ENCODE measurements at places on chromosomes 3 and 15.

DNA sequence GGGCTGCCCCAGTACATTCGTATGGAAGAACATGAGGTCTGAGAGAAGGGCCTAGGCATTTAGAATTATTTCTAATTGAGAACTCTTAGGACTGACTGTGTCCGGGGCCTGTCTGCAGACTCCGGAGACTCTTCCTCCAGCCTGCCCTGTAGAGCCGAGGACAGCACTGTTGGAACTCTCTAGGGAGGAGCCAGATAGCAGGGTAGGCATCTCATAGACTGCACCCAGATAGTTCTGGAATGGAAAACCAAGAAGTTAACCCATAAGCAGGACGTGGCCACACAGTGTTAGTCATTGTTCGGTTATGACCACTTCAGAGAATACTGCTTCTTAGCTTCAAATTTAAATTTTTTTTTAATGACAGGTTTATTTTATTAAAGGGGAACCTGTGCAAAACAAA lies 59.5 kb downstream of the SNRK start:
- no peak for DNase-seq

- no peak for DNase-seq
Observed at GRCh38 chr3:41030220-41030619, 169.1 kb upstream of the CTNNB1 start.

DNA sequence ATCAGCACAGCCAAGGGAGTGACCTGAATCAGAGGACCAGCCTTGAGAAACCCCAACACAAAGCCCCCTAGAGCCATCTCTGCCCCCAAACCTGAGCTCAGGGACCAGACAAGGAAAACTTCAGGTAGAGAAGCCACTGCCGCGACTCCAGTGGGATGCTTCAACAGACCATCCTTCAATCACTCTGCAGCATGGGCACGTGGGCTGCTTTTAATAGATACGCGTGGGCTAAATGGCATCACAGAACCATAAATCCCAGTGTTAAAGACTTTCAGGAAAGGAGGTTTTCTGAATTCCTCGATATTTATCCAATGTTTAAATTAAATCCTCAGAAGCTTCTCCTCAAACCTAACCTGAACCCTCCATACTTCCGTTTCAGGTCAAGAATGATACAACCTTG lies 30.6 kb downstream of the SH3BP5 start:
- no peak for DNase-seq

DNA sequence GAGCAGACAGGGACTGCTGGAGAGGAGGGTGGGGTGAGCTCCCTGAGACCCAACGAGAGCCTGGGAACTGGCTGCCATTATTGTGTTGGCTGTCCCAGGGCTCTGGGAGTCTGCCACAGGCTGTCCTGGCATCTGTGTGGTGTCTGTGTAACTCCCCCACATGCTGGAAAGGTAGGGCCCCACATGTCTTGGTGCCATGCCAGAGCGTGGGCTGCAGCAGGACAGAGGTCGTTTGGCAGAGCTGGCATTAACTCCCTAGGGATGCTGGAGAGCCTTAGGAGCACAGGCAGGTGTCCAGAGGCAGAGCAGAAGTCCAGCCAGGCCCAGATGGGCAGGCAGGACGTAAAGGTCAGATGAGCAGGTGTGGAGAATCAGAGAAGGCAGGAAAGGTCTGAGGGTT lies 9.7 kb downstream of the TIMP4 start:
- no peak for DNase-seq

GRCh38 chr3:24678021-24678420 lies 183.4 kb upstream of the THRB start:
- DNase-seq, result no peak

DNA sequence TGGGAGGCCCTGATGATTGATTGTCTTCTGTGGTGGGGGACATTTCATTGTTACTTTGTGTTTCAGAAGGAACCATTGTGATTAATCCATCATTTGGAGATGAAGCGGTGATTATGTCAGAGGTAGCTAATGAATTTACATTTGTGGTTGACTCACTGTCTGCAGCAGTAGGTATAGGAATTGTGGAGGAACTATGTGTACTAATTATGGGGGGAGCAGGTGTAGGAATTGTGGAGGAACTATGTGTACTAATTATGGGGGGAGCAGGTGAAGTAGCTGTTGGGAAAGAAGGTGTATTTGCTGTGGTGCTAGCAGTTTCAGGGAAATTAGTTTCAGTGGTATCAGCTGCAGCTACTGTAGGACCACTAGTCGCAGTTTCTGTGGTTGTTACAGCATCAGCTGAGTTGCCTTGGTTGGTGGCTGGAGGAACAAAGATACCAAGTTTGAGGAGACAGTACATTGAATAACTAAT lies 6.9 kb downstream of the MUC13 start:
- DNase-seq, result no peak

Data from WERI-Rb-1 (cell line).